HTR-8/SVneo (cell line): ENCODE measurements at places on chromosomes 13 and 19.
A peak's percentile ranks its signal among the peaks of the same experiment; 100 is the strongest.

DNA sequence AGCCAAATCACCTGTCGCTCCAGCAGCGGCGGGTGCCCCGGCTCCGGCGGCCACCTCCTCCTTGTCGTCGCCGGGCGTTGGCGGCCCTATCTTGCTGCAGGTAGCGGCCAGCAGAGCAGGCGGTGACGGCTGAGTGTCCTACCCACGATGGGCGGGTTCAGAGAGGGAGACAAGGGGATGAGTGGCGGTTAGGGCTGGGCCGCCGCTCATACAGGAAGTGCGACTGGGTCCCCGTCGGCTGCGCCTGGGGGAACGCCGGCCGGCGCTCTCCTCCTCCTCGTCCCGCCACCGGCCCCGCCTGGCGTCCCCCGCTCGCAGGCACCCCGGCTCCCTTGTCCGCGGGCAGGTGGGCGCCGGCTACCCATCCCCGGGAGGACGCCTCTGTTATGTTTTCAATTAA is 1692.0 kb downstream of the SLITRK5 start:
- DNase-seq: no peak

DNA sequence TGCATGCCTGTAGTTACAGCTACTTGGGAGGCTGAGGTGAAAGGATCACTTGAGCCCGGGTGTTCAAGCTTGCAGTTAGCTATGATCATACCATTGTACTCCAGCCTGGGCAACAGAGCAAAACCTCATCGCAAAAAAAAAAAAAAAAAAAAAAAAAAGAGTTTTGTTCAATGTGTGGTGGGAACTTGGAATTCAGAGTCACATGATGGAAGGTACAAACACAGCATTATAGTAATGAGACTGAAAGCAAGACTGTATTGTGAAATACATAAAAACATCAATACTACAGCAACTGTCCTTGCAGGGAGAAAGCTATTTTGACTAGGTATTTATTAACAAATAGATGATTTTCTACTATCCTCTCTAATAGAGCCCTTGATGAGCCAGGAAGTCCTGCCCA is 393.2 kb downstream of the DLEU7 start:
- DNase-seq: no peak

DNA sequence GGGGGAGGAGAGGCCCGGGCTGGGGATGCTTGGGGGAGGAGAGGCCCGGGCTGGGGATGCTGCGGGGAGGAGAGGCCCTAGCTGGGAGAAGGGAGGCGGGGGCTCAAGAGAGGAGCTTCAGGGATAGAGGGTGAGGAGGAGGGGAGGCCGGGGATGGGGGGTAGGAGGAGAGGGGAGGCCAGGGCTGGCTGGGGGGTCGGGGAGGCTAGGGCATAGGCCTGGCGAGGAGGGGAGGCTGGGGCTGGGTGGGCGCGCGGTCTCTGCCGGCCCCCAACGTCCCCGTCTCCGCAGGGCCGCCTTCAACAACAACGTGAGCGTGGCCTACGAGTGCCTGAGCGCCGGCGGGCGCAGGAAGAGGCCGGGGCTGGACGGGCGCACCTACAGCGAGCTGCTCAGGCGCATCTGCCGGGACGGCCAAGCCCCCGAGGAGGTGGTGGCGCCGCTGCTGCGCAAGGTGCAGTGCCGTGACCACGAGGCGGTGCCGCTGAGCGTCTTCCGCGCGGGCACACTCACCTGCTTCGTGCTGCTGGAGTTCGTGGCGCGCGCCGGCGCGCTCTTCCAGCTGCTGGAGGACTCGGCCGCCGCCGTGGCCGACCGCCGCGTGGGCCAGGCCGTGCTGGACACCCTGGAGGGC is 11.4 kb downstream of the TPGS1 start:
- no peak for DNase-seq

GRCh38 chr19:35736913-35737886 is 5.1 kb downstream of the IGFLR1 start:
- DNase-seq: no peak

- no peak for DNase-seq
Observed at GRCh38 chr13:112331675-112332074, 44.5 kb upstream of the SPACA7 start.

GRCh38 chr13:107690181-107690580 is 525.2 kb downstream of the LIG4 start:
- DNase-seq: no peak

DNA sequence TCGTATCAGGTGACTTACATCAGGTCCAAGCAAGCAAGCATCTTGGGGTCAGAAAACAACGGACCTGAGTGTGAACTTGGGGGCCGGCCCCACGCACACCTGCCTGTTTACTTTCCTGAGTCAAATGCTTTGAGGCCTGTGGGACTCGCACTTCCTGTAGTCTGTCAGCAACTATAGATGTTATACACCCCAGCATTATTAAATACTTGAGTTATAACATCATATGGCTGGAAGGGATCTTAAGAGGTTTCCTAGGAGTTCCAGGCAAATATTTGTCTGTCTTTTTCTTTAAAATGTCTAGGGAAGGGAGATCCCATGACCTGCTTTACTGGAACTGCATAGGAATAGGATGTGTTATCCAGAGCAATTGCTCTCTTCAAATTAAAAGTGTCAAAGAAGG is 280.6 kb downstream of the SHISA2 start:
- peak; percentile 20 for DNase-seq

- no peak for DNase-seq
Observed at GRCh38 chr13:64662887-64663593, 2567.1 kb downstream of the PCDH9 start.
